CD4-positive, alpha-beta T cell treated with Interleukin-2 at 100 ng/mL for 4 hours (primary cell): ENCODE measurements at places on chromosomes 2 and 18.

DNA sequence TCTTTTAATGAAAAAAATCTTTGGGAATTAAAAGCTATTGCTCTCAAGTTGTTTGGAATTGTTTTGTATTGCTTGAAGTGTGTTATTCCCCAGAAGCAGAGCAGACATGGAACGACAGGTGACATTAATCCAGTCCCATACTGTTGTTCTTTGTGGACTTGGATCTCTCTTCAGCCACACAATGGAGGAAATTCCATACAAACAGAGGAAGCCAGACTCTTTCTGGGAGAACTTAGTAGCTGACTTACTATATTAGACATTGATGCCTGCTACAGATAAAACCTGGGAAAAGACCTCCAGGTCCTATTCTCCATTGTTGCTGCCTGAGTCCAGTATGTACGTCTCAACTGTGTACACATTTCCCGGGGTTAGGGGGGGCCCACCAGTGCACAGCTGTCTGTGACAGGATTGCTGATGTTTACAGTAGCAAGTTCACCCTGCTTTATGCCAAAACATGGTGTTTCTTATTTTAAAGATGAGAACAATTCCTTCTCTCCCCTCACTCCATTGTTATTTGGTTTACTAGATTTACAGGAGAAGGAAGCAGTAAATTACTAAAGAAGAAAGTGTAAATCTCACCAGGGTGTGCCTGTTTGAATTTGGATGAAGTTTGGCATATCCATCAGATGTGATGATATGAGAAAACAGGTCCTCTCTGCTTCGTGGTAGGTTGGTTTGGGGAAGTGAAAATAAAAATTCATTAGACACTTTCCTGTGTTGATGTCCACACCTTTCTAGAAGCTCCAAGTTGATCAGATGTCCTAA, 142.4 kb upstream of the RBBP8 start:
- no peak for DNase-seq

GRCh38 chr2:127064642-127065250, 42.2 kb downstream of the BIN1 start:
- DNase-seq: peak; percentile 81

DNA sequence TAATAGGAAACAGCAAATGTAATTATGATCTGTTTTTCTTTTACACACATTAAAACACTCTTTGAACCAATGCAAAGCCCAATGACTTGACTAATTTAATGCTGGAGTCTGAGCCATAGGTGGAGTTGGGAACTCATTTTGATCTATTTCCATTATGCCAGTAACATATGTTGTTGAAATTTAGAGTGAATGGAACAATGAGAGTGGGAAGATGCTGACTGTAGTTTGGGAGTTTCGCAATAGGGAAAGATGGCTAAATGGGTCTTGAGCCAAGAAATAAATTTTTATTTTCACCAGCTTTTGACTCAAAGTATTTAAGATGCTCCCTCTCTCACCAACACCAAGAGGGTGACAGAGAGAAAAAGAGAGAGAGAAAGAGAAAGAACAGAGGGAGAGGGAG, 246.7 kb downstream of the DLGAP1 start:
- no peak for DNase-seq

GRCh38 chr2:217127744-217128143, 267.9 kb upstream of the TNP1 start:
- DNase-seq: no peak

- DNase-seq: no peak
These were observed 140.2 kb upstream of the ID2 start for GRCh38 chr2:8541636-8542035.

DNA sequence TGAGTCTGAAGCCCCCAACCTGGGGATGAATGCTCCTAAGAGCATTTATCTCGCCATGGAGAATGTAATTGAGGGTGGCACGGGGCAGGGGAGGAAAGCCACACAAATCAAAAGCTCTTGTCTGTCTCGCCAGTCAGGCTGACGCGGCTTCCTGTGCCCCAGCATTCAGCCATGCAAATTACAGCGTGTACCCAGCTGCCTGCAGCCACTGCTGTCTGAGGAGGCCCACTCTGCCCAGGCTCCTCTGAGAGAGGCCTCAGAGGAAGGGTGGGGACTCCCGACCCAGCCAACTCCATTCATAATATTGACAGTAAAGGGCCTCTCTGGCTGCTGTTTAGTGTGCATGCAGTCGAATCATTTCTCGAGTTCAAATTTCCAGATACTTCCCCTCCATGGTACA, 22.0 kb downstream of the SMAD7 start:
- DNase-seq: peak; percentile 89

DNA sequence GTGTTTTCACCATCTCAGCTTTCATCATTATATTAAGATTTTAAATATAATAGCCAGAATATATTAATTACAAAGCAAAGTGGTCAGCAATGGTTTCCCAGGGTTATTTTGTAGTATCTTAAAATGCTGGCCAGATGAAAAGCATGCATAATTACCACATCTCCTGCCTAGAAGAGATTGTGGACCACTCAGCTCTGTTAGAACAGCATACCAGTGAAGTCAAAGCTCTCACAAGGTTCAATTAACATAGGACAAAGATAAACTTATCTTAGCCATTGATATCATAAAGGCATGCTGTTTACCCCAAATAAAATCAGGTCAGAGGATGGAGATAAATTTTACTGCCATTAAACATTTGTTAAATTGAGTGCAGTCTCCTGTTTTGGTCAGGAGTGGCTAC, 19.3 kb upstream of the PDE1A start:
- no peak for DNase-seq

- DNase-seq: no peak
These were observed 83.4 kb downstream of the RAPH1 start for GRCh38 chr2:203451689-203452088.

- DNase-seq: no peak
These were observed 175.2 kb downstream of the METTL4 start for GRCh38 chr18:2396162-2396505.

DNA sequence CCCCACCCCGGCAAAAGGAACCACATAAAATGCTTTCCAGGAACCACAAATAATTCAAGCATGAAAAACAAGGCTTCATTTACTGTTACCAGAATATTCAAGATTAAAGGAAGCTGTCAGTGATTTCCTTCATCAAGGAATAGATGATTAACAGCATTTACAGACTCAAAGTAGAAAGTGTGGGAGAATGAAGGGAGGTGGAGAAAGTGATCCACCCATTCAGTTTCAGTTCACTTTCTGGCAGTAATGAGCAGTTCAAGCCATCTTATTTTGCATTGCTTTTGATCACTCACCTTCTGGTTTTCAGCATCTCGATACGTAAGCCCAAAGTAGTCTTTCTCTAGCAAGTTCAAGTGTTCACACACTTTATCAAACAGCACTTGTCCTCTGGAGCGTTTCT, 99.0 kb downstream of the EPB41L3 start:
- no peak for DNase-seq

- DNase-seq: no peak
These were observed 25.5 kb downstream of the ELMOD3 start for GRCh38 chr2:85380048-85380447.

DNA sequence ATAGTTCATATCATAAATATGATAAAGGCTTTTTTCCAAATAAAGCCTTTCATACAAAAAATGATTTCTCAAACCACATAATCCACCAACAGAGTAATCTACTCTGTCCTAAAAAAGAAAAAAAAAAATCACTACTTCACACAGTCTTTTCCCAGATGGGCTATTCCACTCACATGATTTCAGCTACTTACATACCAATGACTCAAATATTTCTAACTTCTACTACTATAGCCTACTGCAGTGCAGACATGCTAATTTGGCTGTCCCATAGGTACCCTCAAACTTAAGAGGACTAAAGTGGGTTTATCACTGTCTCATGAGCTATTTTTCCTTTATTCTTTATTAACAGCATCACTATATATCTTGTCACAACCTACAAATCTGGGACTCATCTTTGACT, 57.4 kb downstream of the SLC66A3 start:
- DNase-seq: no peak

DNA sequence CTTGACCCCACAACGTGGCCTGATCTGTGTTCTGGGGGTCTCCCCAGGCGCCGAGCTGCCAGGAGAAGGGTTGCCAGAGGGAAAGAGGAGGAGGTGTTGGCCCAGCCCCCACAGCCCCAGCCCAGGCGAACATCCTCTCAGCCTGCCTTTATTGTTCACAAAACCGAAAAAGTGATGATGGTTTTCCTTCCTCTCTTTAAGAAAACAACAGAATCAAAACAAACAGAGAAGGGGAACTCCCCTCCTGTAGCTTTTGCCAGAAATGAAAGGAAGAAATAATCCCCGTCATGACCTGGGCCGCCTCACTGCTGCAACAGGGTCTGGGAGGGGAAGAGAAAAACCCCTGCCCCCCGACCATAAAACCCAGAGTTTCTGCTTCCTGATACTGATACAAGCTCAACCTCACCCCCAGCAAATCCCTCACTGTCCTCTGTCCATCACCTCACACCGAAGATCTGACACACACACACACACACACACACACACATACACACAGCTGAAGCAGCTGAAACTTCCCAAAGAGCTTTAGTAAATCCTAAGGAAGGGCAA, 52.0 kb downstream of the ZFP36L2 start:
- DNase-seq: peak; percentile 85

DNA sequence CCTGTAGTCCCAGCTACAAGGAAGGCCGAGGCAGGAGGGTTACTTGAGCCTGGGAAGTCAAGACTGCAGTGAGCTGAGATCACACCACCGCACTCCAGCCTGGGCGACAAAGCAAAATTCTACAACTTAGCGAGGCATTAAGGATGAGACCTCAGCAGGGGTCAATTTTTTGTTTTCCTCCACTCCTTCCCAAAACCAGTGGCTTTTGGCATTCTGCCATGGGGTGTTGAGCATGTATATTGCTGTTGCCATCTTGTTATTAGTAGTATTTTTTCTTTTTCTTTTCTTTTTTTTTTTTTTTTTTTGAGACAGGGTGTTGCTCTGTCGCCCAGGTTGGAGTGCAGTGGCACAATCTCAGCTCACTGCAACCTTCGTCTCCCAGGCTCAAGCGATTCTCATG, 8.9 kb upstream of the GIGYF2 start:
- no peak for DNase-seq

DNA sequence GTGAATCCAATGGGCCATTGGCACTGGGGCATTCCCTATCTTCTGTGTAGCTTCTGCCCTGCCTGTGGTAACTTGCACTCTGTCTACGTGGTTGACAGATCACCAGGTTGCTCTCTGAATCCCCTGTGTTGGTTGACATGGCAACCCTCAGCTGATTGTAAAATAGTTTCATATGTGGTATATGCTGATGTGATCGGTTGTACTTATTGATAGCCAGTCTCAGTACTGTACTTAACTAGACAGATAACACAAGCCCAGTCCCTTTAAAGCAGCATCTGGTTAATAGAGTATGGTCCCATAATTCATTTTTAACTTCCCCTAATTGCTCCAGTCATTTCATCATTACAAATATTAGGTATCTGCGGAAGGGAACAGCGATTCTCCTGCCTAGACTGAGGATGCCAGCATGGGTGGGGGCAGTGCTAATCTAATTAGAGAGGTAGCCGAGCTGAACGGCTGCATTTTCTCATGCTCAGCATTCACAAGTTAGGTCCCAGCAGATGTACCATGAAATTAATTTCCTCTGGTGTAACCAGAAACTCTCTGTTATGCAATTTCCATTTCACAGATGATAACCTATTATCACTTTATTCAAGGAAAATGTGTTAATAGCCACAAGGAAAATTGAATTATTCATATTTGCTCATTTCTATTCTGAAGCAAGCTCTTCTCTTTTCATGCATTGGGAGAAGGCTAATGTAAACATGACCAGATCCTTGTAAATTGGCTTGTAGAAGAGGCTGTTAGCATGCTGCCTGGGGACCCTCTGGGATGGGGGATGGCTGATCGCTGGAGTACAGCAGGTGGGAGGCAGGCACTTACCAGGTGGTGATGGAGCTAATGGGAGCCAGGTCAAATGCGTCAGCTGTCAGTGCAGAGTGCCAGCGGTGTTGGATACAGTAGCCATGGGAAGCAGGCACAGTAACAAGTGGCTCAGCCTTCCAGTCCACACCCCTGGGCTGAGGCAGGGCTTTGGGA, 608.3 kb downstream of the GALR1 start:
- no peak for DNase-seq

DNA sequence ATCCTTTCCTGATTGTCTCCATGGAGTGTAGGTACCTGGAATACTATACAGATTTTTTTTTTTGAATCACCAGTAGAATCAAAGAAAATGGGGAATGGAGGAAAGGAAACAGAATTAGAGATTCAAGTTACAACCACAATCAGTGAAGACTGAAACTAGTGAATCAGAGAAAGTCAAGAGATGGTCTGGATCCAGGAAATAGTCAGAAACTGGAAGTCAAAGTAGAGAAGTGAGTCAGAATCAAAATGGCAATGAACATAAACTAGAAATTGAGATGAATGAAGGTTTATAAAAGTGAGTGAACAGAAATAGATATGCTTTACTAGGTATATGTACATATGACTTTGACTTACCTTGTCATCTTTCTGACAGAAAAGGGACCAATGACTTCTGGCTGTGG, 579.0 kb downstream of the PLCL1 start:
- DNase-seq: no peak

GRCh38 chr2:126317790-126318431, 338.0 kb upstream of the GYPC start:
- no peak for DNase-seq

- DNase-seq: peak; percentile 71
These were observed 158.3 kb downstream of the LDLRAD4 start for GRCh38 chr18:13376841-13377351.

GRCh38 chr2:144331674-144332355, 188.1 kb downstream of the ZEB2 start:
- no peak for DNase-seq

DNA sequence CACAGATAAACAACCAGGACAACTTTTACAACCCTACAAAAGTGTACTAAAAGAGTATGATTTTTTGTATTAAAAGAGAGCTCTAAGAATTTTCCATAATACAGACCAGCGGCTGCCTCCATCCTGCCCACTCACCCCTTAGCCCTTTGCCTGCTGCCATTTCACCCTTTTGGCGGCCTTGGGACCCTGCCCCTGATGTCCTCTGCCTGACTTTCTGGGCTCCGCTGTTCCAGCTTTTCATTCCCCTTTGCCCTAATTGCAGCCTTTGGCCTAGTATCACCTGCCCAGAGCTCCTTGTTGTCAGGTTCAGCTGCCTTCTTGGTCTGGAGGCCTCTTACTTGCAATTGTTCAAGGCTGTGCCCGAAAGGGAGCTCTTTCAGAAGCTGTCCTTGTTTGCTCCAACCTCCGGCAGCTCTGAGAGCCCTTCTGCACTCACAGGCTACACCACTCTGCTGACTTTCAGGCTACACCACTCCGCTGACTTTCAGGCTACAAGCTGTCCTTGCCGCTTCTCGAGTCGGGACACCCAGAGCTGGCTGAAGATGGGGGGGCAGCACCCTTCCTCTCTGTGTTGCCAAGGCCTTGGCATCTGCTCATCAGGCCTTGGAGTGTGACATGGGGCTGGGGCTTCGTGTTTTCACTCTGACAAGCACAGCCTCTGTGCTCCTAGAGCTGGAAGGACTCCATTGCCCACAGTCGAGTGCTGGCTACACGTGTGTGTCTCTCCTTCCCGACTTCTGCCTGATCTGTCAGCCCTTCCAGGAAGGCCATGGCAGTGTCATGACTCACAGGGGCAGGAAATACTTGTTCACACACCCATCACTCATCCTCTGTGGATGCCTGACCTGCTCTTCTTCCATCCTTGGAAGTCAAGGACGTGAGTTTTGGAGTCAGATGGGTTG, 43.1 kb upstream of the HDAC4 start:
- DNase-seq: no peak
